ENCODE measurements at places on chromosomes 2 and 18.

DNA sequence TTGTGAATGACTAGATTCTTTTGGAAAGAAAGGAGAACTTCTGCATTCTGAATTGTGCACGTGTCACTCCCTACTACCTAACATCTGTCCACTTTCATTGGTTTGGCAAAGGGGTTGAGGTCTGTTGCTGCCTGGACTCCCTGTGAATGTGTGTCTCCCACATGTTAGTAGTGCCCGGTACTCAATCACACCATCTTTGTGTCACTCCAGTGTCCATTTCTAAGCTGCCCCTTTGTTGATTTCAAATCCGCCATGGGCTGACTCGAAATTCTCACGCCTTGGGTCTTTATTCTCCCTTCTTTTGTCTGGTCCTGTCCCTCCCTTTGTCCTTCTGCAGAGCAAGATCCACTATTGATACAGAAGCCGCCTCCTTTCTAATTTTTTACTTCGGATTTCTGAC is 7.5 kb downstream of the DPYSL5 start:
- no peak overlapping the region for H3K27ac ChIP-seq
- DNase-seq = no peak
- H3K4me3 ChIP-seq = no peak overlapping the region
- H3K36me3 ChIP-seq = no peaks in the 10 kb centered on the region
- no peaks in the 10 kb centered on the region for H3K27me3 ChIP-seq

GRCh38 chr2:63837036-63837594 is 4.6 kb upstream of the UGP2 start:
- no peaks in the 10 kb centered on the region for H3K27me3 ChIP-seq
- H3K4me1 ChIP-seq = peaks cover 6% of the 10 kb centered on the region
- H3K4me3 ChIP-seq = no peak overlapping the region
- DNase-seq = no peak
- H3K27ac ChIP-seq = no peak overlapping the region

DNA sequence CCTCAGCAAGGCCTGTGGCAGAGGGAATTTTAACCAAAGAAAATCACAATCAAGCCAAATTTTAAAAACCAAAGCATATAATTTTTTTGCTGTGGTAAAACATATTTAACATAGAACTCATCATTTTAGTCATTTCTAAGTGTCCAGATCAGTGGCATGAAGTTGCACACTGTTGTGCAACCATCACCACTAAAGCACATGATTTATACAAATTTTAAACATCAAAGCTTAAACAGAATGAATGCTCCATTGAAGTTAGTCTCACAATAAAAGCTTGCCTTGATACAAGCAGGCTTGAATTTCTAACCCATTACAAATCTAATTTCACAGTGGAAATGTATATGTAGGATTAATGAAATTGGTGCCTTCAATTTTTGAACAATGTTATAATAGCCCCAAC is 31.2 kb downstream of the FTCDNL1 start:
- H3K27me3 ChIP-seq = no peaks in the 10 kb centered on the region
- H3K36me3 ChIP-seq = no peaks in the 10 kb centered on the region
- no peaks in the 10 kb centered on the region for H3K4me1 ChIP-seq
- DNase-seq = no peak

DNA sequence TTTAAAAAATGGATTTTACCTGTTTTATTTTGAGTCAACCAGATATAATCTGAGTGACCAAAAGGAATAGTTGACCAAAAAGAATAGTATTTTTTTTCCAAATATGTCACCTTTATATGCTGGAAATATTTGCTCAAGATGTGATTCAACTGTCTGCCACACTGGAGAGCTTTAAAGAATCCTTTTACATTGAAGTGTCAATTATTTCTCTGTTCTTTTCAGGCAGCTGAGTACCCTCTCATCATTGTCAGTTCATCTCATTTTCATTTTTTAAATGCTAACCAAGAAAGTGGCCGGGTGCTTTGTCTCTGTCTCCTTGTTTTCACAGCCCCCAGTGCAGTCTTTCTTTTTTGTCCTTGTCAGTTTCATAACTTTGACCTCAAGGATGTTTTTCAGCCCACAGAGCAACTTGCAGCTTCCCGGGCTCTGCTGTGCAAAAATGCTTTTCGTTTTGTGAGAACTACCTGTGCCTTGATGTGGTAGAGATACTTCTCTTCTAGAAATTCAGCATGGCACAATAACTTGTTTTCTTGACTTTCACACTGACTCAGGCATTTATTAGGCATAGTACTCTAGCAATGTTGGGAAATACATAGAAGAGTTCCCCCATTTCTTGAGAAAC is 23.4 kb upstream of the CERS6 start:
- H3K4me1 ChIP-seq = no peaks in the 10 kb centered on the region
- H3K27me3 ChIP-seq = no peaks in the 10 kb centered on the region
- no peaks in the 10 kb centered on the region for H3K36me3 ChIP-seq
- H3K4me3 ChIP-seq = no peak overlapping the region

GRCh38 chr2:86357392-86357963 is 20.1 kb upstream of the REEP1 start:
- H3K36me3 ChIP-seq = no peaks in the 10 kb centered on the region
- DNase-seq = no peak
- no peak overlapping the region for H3K27ac ChIP-seq
- no peaks in the 10 kb centered on the region for H3K4me1 ChIP-seq
- H3K4me3 ChIP-seq = no peak overlapping the region

DNA sequence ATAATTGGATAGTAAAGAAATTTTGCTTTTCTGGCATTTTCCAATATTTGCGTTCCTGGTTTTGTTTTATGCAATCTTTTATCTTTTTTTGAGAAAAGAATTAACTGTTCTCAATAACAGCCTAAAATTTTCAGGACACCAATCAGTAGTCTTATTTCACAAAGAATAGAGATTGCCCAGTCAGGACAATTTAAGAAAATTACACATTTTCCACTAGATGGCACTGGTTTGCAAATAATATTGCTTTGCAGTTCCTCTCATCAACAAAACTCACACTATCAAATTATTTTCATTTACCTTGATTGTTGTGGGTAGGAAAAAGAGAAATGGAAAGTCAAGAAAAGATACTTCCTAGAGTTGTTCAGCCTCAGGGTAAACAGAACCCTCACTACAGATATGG is 2.4 kb upstream of the RBM45 start:
- H3K27ac ChIP-seq = no peak overlapping the region
- peaks cover 27% of the 10 kb centered on the region for H3K4me1 ChIP-seq
- no peaks in the 10 kb centered on the region for H3K27me3 ChIP-seq
- no peak for DNase-seq
- H3K36me3 ChIP-seq = no peaks in the 10 kb centered on the region

DNA sequence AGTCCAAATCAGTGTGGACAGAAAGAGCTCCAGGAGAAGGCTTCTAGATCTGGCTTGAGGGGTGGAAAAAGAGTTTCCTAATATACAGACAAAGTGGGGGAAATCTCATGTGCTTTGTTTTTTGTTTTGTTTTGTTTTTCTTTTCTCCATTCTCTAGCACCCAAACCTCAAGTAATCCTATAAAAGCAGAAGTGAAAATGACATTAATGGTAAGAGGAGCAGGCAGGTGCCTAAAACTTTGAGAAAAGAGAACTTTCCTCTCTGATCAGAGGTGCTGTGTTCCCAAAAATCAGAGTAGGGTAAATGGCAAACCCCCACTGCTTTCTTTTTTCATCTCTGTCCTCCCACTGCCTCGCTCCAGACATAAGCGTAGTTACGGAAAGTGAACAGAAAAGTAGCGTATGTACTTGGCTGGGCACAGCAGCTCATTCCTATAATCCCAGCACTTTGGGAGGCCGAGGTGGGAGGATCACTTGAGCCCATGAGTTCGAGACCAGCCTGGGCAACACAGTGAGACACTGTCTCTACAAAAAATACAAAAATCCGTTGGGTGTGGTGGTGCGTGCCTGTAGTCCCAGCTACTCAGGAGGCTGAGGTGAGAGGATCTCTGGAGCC is 77.8 kb downstream of the FAM161A start:
- H3K27ac ChIP-seq = no peak overlapping the region
- H3K4me3 ChIP-seq = no peak overlapping the region
- no peak for DNase-seq
- H3K4me1 ChIP-seq = no peaks in the 10 kb centered on the region
- H3K36me3 ChIP-seq = no peaks in the 10 kb centered on the region

Measured in vagina (tissue), 2 donors.